Neuronal stem cell (in vitro differentiated cells): ENCODE measurements at places on chromosomes 2 and 18.

DNA sequence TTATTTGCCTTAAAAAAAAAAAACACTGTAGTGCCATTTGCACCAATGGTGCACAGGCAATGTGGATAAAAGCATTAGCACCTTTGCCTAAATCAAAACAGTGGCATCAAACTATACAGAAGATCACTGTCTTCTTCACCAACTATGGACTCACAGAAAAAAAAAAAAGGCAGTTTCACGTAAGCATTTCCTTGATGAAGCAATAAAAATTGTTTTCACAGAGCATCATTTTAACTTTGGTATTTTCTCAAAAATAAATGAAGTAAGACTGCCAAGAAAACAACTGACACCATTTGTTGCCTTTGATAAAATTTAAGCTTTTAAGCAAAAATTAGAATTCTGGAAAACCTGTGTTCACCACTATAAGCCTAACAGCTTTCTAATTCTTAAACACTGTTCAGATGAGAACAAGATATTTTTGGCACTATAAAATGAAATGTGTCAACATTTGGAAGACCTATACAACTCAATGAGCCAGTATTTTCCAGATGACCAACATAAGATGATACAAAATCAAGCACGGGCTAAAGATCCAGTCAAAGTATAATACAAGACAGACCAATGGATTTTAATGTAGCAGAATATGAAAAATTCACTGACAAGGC is 21.1 kb downstream of the METTL8 start:
- H3K4me3 ChIP-seq: no peak overlapping the region
- H3K4me1 ChIP-seq: peaks cover 7% of the 10 kb centered on the region
- no peaks in the 10 kb centered on the region for H3K36me3 ChIP-seq
- H3K27me3 ChIP-seq: no peaks in the 10 kb centered on the region

DNA sequence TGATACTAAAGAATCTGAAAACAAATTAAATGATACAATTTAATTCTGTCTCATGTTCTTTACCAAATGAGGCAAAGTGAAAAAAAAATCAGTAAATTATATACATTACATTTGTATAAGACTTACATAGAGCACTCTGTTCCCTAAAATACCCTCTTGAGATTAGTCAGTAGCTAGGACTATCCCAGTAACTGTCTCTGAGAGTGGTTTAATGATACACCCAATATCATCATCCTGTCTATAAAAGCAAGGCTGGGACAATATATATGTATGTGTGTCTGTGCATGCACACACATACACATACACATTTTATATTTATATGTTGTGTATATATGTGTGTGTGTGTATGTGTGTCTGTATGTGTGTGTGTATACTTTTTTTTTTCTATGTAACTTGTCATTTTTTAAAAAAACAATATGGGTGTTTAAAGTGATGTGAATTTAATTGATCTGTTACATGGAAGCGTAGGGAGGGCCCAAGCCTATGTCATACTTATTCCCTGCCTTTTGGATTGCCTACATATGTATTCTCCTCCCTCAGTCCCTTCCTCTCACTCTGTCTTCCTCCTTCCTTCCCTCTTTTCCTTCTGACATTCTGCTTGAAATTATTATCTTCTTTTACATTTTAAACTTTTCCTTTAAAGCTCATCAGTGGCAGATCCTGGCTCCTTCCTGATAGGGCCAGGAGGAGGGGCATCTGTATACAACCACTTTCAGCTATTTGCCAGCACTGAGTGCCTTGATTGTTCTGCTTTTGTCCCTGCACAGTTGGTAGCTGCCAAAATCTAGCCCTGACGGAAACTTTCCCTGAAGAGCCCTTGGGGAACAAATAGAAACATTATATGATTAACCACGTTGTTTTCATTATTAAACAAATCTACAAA is 6.8 kb downstream of the ASXL3 start:
- H3K4me1 ChIP-seq: peaks cover 4% of the 10 kb centered on the region
- H3K36me3 ChIP-seq: no peaks in the 10 kb centered on the region
- peak; percentile 44 for DNase-seq
- peak overlapping the region; percentile 0 for H3K4me3 ChIP-seq
- H3K27ac ChIP-seq: no peak overlapping the region

GRCh38 chr2:108923019-108923700 is 65.9 kb downstream of the EDAR start:
- H3K27ac ChIP-seq: no peak overlapping the region
- H3K4me3 ChIP-seq: no peak overlapping the region
- H3K4me1 ChIP-seq: no peaks in the 10 kb centered on the region
- no peaks in the 10 kb centered on the region for H3K36me3 ChIP-seq
- no peaks in the 10 kb centered on the region for H3K27me3 ChIP-seq
- DNase-seq: no peak

- H3K27ac ChIP-seq: no peak overlapping the region
- no peak overlapping the region for H3K4me3 ChIP-seq
- no peaks in the 10 kb centered on the region for H3K36me3 ChIP-seq
Measured at GRCh38 chr18:75349668-75350511, 77.6 kb downstream of the SMIM21 start.

GRCh38 chr2:97961534-97961933 is 34.2 kb downstream of the TMEM131 start:
- H3K27ac ChIP-seq: no peak overlapping the region
- H3K4me3 ChIP-seq: no peak overlapping the region
- no peaks in the 10 kb centered on the region for H3K36me3 ChIP-seq
- no peaks in the 10 kb centered on the region for H3K27me3 ChIP-seq
- H3K4me1 ChIP-seq: no peaks in the 10 kb centered on the region

- H3K36me3 ChIP-seq: peaks cover 25% of the 10 kb centered on the region
- H3K4me3 ChIP-seq: no peak overlapping the region
- peak; percentile 88 for DNase-seq
- H3K4me1 ChIP-seq: peaks cover 42% of the 10 kb centered on the region
Measured at GRCh38 chr2:120892967-120893667, 157.4 kb downstream of the GLI2 start.

- H3K4me1 ChIP-seq: peaks cover 10% of the 10 kb centered on the region
- H3K27me3 ChIP-seq: no peaks in the 10 kb centered on the region
- no peak overlapping the region for H3K4me3 ChIP-seq
- DNase-seq: no peak
- peaks cover 24% of the 10 kb centered on the region for H3K36me3 ChIP-seq
Measured at GRCh38 chr2:219560037-219560892, 11.1 kb downstream of the OBSL1 start.

- no peak overlapping the region for H3K4me3 ChIP-seq
- no peaks in the 10 kb centered on the region for H3K27me3 ChIP-seq
- H3K27ac ChIP-seq: no peak overlapping the region
- no peak for DNase-seq
Measured at GRCh38 chr18:25100418-25100817, 251.5 kb downstream of the ZNF521 start.

GRCh38 chr2:61536180-61536571 is 2.0 kb downstream of the XPO1 start:
- no peaks in the 10 kb centered on the region for H3K27me3 ChIP-seq
- no peak for DNase-seq
- no peak overlapping the region for H3K27ac ChIP-seq
- H3K4me3 ChIP-seq: peak overlapping the region; percentile 99

DNA sequence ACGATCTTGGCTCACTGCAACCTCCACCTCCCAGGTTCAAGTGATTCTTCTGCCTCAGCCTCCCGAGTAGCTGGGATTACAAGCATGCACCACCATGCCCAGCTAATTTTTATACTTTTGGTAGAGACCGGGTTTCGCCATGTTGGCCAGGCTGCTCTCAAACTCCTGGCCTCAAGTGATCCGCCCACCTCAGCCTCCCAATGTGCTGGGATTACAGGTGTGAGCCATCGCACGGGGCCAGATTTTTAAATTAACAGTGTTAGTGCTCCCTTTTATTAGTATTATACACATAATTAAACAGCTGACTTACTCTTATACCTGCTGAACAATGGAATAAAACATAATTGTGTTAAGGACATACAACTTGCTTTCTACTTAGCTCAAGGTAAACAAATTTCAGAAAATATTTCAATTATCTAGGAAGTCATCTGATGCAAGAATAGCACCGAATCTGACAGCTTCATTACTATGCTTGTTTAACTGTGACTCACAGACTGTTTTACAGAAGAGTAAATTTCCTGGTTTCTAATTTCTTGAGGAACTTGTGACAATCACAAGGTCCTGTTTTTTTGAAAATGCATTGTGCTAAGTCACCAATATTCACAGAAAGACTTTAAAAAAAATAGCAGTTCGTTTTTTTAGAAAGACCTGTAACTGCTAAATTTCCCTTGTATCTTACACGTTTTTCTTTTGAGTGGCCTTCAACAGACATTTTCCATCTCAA is 51.2 kb downstream of the SPIRE1 start:
- H3K27ac ChIP-seq: no peak overlapping the region
- H3K27me3 ChIP-seq: no peaks in the 10 kb centered on the region
- DNase-seq: no peak
- no peaks in the 10 kb centered on the region for H3K36me3 ChIP-seq
- no peak overlapping the region for H3K4me3 ChIP-seq

DNA sequence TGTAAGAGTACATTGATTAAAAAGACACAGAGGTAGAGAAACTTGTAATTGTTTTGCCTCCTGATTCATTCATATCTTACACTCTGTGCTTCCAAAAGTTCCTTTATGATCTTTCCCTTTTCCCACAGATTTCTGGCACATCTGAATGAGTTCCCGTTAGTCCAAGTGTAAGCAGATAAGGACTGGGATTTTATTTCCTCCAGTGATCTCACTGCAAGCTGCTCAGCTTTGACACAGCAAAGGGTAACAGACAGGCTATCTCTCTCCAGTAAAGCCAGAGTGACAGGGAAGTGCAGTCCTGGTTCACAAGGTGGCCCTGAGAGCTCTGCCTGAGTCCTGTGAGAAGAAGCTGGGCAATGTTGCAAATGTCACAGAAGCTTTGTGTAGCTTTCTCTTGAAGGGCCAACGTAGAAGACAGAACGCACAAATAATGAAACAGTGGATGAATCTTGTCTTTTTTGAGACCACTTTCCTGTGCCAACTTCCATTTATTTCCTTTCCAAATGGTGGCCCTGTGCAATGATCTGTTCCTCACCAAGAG is 32.5 kb upstream of the KCNE4 start:
- DNase-seq: no peak
- H3K27ac ChIP-seq: no peak overlapping the region
- peaks cover 5% of the 10 kb centered on the region for H3K27me3 ChIP-seq
- no peaks in the 10 kb centered on the region for H3K4me1 ChIP-seq

DNA sequence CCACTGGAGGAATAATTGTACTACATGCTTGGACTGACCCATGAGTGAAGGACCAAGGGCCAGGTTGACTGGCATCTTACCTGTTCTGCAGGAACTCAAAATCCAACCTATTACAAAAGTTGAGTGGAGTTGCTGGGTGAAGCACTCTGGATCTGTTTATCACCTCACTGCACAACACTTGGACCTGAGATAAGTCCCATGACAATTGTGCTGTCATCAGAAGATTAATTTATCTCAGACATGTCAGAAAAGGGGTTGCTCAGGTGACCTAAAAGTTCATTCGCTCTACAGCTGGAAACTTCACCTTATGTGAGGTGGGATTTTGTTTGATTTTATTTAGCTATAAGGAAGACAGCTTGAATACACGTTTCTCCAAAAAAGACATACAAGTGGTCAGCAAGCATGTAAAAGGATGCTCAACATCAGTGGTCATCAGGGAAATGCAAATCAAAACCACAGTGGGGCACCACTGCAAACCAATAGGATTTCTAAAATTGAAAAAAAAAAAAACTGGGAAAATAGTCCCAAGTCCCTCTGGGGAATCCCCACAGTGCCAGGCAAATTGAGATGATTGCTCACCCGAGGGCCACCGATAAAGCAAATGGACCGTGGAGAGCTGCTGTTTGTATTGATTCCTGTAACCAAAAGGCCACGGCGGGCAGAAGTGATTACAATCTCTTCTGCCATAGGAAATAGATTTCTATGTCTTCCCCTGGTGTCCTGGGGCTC is 65.8 kb upstream of the SLC35F5 start:
- no peak overlapping the region for H3K27ac ChIP-seq
- H3K4me1 ChIP-seq: peaks cover 7% of the 10 kb centered on the region
- no peak for DNase-seq

DNA sequence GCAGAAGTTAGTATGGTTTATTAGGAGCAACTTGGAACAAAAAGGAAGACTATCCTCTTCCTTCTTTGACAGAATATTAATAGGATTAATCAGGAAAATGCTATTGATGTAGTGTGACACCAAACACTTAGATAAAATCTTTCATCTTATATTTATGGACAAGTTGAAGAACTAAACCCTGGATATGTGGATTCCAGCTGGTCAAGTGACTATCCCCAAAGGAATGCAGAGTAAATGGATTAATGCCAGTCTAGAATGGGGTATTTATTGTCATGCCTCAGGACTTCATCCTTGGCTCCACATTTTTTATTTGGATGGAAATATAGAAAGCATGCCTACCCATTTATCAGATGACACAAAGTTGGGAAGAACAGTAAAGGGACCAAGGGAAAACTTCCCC is 124.0 kb upstream of the TTC39C start:
- H3K27me3 ChIP-seq: no peaks in the 10 kb centered on the region
- no peaks in the 10 kb centered on the region for H3K4me1 ChIP-seq
- no peak overlapping the region for H3K27ac ChIP-seq
- H3K36me3 ChIP-seq: no peaks in the 10 kb centered on the region
